ENCODE measurements at places on chromosomes 6 and 20.

GRCh38 chr6:119201480-119201879 is 123.0 kb upstream of the FAM184A start:
- no peak for DNase-seq

GRCh38 chr20:56187534-56188165 is 60.9 kb upstream of the MC3R start:
- DNase-seq = no peak

- no peak for DNase-seq
Observed at GRCh38 chr6:10719964-10720264, 3.0 kb upstream of the TMEM14C start.

- no peak for DNase-seq
Observed at GRCh38 chr20:48897305-48898010, 24.1 kb upstream of the ARFGEF2 start.

Data from AML-193 (cell line).